T-cell (primary cell): ENCODE measurements at places on chromosomes 3 and 15. TPM values are rescaled to one million over a fixed set of nuclear protein-coding genes. Genes with fewer than 3 reads are reported as not detected.

Gene ZNF592
- total RNA-seq: 43.3 TPM

- peaks cover 20% of the 10 kb centered on the region for H3K4me1 ChIP-seq
- H3K36me3 ChIP-seq: no peaks in the 10 kb centered on the region
- peak overlapping the region; percentile 85 for H3K4me3 ChIP-seq
- no peaks in the 10 kb centered on the region for H3K27me3 ChIP-seq
- DNase-seq: peak; percentile 24
- H3K27ac ChIP-seq: peak overlapping the region; percentile 74
These were observed 395 bp downstream of the ZFAND6 start for GRCh38 chr15:80059786-80060355.

Gene MCTP2
- total RNA-seq: 22.4 TPM

- H3K4me3 ChIP-seq: no peak overlapping the region
- no peaks in the 10 kb centered on the region for H3K4me1 ChIP-seq
- no peaks in the 10 kb centered on the region for H3K27me3 ChIP-seq
- no peak overlapping the region for H3K27ac ChIP-seq
- H3K36me3 ChIP-seq: no peaks in the 10 kb centered on the region
These were observed 72.2 kb downstream of the ATP8B4 start for GRCh38 chr15:50046867-50047266.

DNA sequence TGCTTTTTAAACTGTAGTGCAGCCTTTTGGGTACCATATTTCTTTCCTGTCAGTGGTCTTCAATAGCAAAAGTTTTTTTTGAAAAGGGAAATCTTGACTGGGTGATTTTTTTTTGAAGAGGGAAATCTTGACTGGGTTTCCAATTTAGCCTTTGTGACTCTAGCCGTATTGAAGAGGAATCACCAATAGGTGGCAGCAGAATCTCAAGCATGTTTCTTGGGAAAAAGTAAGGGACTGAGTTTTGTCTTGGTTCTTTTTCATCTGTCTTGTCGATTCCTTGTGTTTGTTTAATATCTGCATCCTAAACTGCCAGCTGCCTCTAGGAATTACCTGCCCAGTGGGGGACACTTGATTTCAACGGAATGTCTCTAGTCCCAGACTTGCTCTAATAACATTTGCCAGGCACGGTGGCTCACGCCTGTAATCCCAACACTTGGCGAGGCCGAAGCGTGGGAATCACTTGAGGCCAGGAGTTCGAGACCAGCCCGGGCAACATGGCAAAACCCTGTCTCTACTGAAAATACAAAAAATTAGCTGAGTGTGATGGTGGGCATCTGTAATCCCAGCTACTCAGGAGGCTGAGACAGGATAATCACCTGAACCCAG lies 89.2 kb downstream of the RBPMS2 start:
- DNase-seq: no peak
- no peak overlapping the region for H3K4me3 ChIP-seq
- H3K27me3 ChIP-seq: no peaks in the 10 kb centered on the region
- no peak overlapping the region for H3K27ac ChIP-seq
- H3K36me3 ChIP-seq: peaks cover 83% of the 10 kb centered on the region
- H3K4me1 ChIP-seq: no peaks in the 10 kb centered on the region

- no peaks in the 10 kb centered on the region for H3K27me3 ChIP-seq
- DNase-seq: no peak
- peaks cover 13% of the 10 kb centered on the region for H3K4me1 ChIP-seq
- H3K36me3 ChIP-seq: peaks cover 3% of the 10 kb centered on the region
- no peak overlapping the region for H3K4me3 ChIP-seq
- no peak overlapping the region for H3K27ac ChIP-seq
These were observed 1020.5 kb upstream of the CFAP20DC start for GRCh38 chr3:60070366-60070765.

- DNase-seq: no peak
- no peak overlapping the region for H3K4me3 ChIP-seq
- no peaks in the 10 kb centered on the region for H3K27me3 ChIP-seq
- no peaks in the 10 kb centered on the region for H3K4me1 ChIP-seq
These were observed 73.1 kb downstream of the NR2E3 start for GRCh38 chr15:71883447-71883846.

Gene TMOD2
- 16.8 TPM for total RNA-seq

- no peaks in the 10 kb centered on the region for H3K36me3 ChIP-seq
- no peak overlapping the region for H3K4me3 ChIP-seq
- H3K27me3 ChIP-seq: peaks cover 3% of the 10 kb centered on the region
- H3K27ac ChIP-seq: no peak overlapping the region
These were observed 15.3 kb upstream of the UNC13C start for GRCh38 chr15:53962646-53963561.

DNA sequence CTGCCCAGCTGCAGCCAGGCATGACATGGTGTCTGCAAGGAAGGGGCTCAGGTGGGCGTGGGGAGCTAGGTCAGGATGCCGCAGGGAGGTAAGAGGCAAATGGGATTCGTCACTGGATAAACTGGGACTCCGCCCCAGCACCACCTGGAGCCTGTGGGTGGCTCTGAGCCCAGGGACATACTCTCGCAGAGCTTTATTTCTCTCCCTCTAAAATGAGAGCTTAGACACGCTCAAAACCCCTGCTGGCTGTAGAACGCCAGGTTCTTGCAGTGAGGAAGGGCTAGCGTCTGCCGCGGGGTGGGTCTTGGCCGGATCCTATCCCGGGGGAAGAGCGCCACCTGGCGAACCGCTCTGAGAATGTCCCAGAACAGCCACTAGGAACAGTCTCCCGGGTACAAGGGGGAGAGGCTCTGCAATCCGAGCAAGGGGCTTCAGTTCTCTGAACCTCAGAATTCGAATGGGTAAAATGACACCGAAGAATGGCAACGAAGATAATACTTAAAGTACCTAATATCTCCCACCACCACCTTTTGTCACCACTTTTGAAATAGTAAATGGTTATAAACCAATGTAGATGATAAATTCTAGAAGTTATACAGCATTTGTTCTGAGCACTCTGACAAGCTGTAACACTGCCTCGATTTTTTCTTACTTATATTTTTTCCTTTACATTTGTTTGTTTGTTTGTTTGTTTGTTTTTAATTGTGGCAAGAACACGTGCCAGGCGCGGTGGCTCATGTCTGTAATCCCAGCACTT lies 53.2 kb upstream of the SRGAP3 start:
- H3K4me1 ChIP-seq: peaks cover 7% of the 10 kb centered on the region
- H3K36me3 ChIP-seq: no peaks in the 10 kb centered on the region
- H3K4me3 ChIP-seq: peak overlapping the region; percentile 23
- no peak overlapping the region for H3K27ac ChIP-seq
- peaks cover 10% of the 10 kb centered on the region for H3K27me3 ChIP-seq

Gene ZDHHC19
- 0.49 TPM for total RNA-seq

Gene SLC2A2
- not detected for total RNA-seq

DNA sequence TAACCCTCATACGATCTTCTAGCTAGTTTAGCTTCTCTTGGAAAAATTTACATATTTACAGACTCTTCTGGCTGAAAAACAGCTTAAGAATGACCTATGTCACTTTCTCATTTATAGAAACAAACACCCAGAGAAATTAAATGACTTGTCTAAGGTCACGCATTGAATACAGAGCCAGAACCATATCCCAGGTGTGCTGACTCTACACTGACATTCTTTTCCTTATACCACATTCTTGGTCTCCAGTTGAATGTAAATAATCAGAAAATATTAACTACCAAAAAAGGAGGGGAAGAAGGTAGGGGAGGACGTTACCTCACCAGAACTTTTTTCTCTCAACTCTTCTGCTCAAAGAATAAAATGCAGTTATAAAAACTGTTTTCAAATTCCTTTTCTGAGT lies 95.0 kb downstream of the THRB start:
- H3K27ac ChIP-seq: no peak overlapping the region
- DNase-seq: no peak
- H3K36me3 ChIP-seq: no peaks in the 10 kb centered on the region
- H3K4me1 ChIP-seq: no peaks in the 10 kb centered on the region
- no peak overlapping the region for H3K4me3 ChIP-seq
- no peaks in the 10 kb centered on the region for H3K27me3 ChIP-seq

- H3K27ac ChIP-seq: no peak overlapping the region
- no peaks in the 10 kb centered on the region for H3K27me3 ChIP-seq
- H3K36me3 ChIP-seq: no peaks in the 10 kb centered on the region
- H3K4me1 ChIP-seq: no peaks in the 10 kb centered on the region
- H3K4me3 ChIP-seq: no peak overlapping the region
These were observed 94.5 kb downstream of the P3H2 start for GRCh38 chr3:190026154-190026553.

DNA sequence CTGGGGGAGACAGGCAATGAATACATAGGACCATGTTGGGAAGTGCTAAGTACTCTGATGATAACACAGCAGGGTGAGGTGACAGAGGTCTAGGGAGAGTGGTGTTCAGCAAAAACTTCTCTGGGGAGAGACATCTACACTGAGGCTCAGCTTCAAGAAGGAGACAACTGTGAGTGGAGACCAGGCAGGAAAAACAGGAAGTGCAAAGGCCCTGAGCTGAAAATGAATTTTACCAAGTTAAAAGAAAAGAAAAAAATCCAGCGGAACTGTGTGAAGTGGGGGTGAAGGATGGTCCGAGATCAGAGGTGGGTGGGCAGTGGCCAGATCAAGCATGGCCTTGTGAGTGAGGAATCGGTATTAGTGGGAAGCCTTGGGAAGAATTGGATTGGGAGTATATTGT lies 110.1 kb upstream of the CLSTN2 start:
- H3K4me1 ChIP-seq: no peaks in the 10 kb centered on the region
- no peaks in the 10 kb centered on the region for H3K27me3 ChIP-seq
- H3K36me3 ChIP-seq: no peaks in the 10 kb centered on the region
- H3K27ac ChIP-seq: no peak overlapping the region
- no peak overlapping the region for H3K4me3 ChIP-seq

- no peak overlapping the region for H3K4me3 ChIP-seq
- H3K27ac ChIP-seq: no peak overlapping the region
- peaks cover 11% of the 10 kb centered on the region for H3K4me1 ChIP-seq
- H3K36me3 ChIP-seq: no peaks in the 10 kb centered on the region
- no peak for DNase-seq
These were observed 236.2 kb downstream of the TLE3 start for GRCh38 chr15:69861331-69862171.

Gene CYP11A1
- total RNA-seq: 0.49 TPM

DNA sequence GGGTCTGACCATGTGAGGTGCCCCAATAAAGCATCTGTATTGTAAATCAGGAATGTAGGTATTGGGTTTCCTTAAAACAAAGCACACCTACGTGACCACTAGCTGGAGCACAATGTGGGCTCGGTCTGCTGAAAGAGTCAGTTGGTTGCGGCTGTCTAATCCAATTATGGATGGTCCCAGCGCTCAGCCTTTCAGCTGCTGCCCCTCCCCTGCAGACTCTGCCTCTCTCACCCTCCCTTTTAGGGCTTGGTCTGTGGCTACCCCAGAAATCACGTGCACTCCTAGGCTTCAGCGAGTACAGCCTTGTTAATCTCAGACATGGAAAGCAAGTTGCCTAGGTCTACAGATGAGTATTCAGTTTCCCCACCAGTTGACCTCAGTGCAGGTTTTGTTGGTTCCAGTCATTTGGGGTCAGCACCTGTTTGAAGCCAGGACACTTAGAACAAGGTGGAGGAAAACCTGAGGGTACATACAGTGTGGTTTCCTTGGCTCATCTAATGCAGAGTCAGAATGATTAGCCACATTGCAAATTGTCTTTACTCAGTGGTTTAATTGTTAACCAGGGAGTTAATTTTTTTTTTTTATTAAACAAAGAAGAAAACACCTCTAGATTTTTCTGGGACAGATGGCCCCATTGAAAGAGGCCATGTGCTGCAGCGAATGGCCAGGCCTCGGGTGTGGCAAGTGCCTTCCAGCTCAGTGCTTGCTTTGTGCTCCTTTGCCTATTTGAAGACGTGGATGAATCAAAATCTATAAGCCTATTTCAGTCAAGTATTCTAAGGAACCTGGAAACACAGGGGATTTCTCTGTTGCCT lies 137.7 kb downstream of the IGF1R start:
- no peak overlapping the region for H3K4me3 ChIP-seq
- no peaks in the 10 kb centered on the region for H3K27me3 ChIP-seq
- no peaks in the 10 kb centered on the region for H3K36me3 ChIP-seq

GRCh38 chr3:145243875-145244274 lies 917.1 kb downstream of the PLOD2 start:
- H3K4me3 ChIP-seq: no peak overlapping the region
- no peak for DNase-seq
- no peaks in the 10 kb centered on the region for H3K36me3 ChIP-seq
- no peaks in the 10 kb centered on the region for H3K27me3 ChIP-seq
- H3K4me1 ChIP-seq: no peaks in the 10 kb centered on the region

DNA sequence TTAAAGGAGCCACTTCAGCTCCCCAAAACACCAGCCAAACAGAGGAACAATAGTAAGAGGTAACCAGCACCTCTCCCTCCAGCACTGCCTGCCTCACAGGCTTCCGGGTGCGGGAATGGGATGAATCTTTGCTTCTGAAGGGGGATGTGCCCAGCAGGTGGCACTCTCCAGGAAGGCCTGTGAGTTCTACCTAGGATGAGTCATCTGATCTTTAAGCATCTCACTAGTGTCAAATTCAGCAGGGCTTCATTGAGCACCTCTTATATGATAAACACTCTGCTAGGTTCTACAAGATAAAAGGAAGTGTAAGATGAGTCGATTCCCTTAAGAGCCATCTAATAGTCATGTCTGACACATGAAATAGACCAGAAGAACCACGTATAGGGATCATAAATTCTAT lies 237.4 kb upstream of the UMPS start:
- peaks cover 4% of the 10 kb centered on the region for H3K4me1 ChIP-seq
- H3K27ac ChIP-seq: no peak overlapping the region
- H3K4me3 ChIP-seq: no peak overlapping the region
- peaks cover 8% of the 10 kb centered on the region for H3K27me3 ChIP-seq
- no peak for DNase-seq

Gene HTR3C
- total RNA-seq: not detected

GRCh38 chr3:143597774-143598652 lies 250.3 kb downstream of the SLC9A9 start:
- DNase-seq: no peak
- no peak overlapping the region for H3K27ac ChIP-seq
- no peaks in the 10 kb centered on the region for H3K4me1 ChIP-seq
- no peaks in the 10 kb centered on the region for H3K36me3 ChIP-seq
- H3K4me3 ChIP-seq: no peak overlapping the region
- H3K27me3 ChIP-seq: no peaks in the 10 kb centered on the region

GRCh38 chr3:71346061-71346460 lies 237.5 kb downstream of the FOXP1 start:
- no peaks in the 10 kb centered on the region for H3K27me3 ChIP-seq
- no peak for DNase-seq
- no peak overlapping the region for H3K4me3 ChIP-seq

Gene CCR5
- 10.1 TPM for total RNA-seq

Gene ATP8B4
- total RNA-seq: 1.3 TPM

- H3K36me3 ChIP-seq: no peaks in the 10 kb centered on the region
- no peaks in the 10 kb centered on the region for H3K4me1 ChIP-seq
- DNase-seq: no peak
- no peak overlapping the region for H3K4me3 ChIP-seq
These were observed 42.3 kb upstream of the VGLL3 start for GRCh38 chr3:87033205-87033604.

DNA sequence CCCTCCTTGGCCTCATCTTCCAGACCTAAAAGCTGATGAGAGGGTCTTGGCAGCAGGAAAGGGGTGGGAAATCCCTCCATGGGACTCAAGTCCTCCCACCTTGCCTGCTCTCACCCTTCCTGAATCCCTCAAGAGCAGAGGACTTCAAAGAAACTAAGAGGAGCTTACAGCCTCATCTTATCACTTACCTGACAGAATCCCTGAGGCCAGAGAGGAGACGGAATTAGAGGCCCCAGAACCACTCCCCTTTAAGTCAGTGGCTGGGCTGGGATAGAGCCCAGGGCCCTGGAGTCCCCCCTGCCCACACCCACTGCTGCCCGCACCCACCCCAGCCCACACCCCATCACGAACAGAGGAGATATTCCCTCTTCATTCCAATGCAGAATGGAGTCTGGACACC lies 15.2 kb downstream of the LOXL1 start:
- H3K27ac ChIP-seq: no peak overlapping the region
- no peak overlapping the region for H3K4me3 ChIP-seq
- H3K4me1 ChIP-seq: peaks cover 25% of the 10 kb centered on the region
- H3K27me3 ChIP-seq: no peaks in the 10 kb centered on the region
- no peak for DNase-seq
